ENCODE measurements at places on chromosomes 6 and 20. TPM values are rescaled to one million over a fixed set of nuclear protein-coding genes. Genes with fewer than 3 reads are reported as not detected.
A peak's percentile ranks its signal among the peaks of the same experiment; 100 is the strongest.

Gene HTR1E
- total RNA-seq = not detected

Gene PRDM1
- total RNA-seq = 30.8 TPM

Gene TFAP2D
- not detected for total RNA-seq

Gene NKX2-4
- total RNA-seq = not detected

- DNase-seq = no peak
These were observed 27.2 kb upstream of the HMGN3 start for GRCh38 chr6:79261666-79262065.

GRCh38 chr6:45626087-45626891 is 248.6 kb upstream of the SUPT3H start:
- no peak for DNase-seq

GRCh38 chr20:55783381-55783780 is 221.9 kb downstream of the CBLN4 start:
- no peak for DNase-seq

DNA sequence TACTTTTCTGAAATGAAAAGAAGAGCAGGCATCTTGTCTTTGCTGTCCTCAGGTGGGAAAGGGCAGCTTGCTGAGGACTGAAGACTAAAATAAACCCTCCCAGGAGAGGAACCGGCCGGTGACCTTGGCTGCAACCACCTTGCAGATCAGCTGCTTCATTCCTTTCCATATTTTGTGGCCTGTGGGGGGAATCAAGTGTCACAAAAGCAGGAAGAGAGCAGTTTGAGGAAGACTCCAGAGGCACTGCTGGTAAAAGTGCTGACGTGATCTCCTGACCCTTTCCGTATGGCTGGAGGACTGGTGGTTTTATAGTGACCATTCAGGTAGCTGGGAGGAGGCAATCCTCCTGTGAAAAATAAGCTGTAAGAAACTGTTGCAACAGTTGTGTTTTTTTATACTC is 157.0 kb downstream of the PLCB4 start:
- DNase-seq = no peak

GRCh38 chr6:25006565-25007001 is 70.8 kb upstream of the RIPOR2 start:
- DNase-seq = peak; percentile 66

DNA sequence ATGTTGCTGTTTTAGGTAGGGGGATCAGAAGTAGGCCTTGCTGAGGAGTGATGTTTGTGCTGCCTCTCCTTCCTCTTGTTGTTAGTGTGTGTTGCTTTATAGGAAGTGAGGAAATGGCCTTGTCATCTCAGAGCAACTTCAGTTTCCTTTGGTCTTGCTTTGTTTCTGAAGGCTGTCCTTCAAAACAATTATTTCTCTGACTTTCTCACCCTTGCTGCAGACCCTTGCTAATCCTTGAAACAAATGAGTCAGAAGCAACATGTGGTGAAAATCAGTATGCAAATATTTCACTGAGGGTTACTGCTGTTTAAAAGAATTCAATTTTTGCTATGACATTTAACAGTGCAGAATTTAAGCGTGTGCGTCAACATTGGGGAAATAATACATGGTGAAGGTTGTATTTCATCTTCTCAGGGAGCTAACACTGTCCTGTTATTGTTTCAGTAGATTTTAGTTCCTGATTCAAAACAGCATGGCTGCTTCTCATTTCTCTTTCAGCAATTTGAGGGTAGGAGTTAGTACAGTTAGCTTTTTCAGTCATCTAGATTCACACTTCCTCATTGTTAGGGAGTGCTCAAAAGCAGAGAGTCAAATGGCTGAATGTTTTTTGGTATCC is 13.8 kb downstream of the RNF144B start:
- DNase-seq = no peak
